ENCODE measurements at places on chromosomes 12 and 14.

DNA sequence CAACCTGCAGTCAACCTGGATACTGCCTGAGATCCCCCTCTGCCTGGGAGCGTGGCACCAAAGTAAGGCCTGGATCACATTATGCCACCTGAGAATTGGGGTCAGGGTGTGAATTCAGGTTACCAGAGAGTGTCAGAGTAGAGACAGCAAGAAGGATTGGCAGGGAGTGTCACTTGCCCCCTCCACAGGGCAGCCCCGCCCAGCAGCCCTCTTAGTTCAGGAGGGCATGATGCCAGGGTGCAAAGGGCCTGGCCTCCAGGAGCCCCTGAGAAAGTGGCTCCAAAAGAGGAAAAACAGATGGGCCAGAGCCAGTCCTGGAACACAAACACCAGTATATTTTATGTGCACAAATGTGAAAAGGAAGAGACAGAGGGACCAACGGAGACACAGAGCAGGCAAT, 18.6 kb downstream of the TMEM229B start:
- no peak overlapping the region for H3K27ac ChIP-seq
- no peak for DNase-seq
- no peaks in the 10 kb centered on the region for H3K27me3 ChIP-seq
- peaks cover 11% of the 10 kb centered on the region for H3K4me1 ChIP-seq
- no peaks in the 10 kb centered on the region for H3K36me3 ChIP-seq

GRCh38 chr12:89999699-90000505, 291.3 kb upstream of the ATP2B1 start:
- no peaks in the 10 kb centered on the region for H3K4me1 ChIP-seq
- H3K4me3 ChIP-seq, result no peak overlapping the region
- H3K27ac ChIP-seq, result no peak overlapping the region
- H3K36me3 ChIP-seq, result no peaks in the 10 kb centered on the region

- no peaks in the 10 kb centered on the region for H3K4me1 ChIP-seq
- no peak overlapping the region for H3K27ac ChIP-seq
- DNase-seq, result no peak
- no peak overlapping the region for H3K4me3 ChIP-seq
- H3K27me3 ChIP-seq, result no peaks in the 10 kb centered on the region
These were observed 745.5 kb downstream of the TMTC2 start for GRCh38 chr12:83432176-83432719.

DNA sequence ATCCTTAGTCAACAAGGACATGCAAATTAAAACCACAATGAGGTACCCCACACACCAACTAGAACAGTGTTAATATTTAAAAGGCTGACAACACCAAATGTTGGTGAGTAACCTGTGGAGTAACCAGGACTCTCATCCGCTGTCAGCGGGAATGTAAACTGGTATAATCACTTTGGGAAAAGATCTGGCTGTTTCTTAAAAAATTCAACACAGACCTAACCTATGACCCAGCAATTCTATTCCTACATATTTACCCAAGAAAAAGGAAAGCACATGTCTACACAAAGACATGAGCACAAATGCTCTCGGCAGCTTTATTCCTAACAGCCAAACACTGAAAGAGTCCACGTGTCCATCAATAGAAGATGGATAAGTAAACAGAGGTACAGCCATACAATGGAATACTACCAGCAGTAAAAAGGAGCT, 26.6 kb downstream of the NRDE2 start:
- H3K4me3 ChIP-seq, result no peak overlapping the region
- H3K27ac ChIP-seq, result peak overlapping the region; percentile 14
- H3K4me1 ChIP-seq, result peaks cover 11% of the 10 kb centered on the region
- no peaks in the 10 kb centered on the region for H3K27me3 ChIP-seq

DNA sequence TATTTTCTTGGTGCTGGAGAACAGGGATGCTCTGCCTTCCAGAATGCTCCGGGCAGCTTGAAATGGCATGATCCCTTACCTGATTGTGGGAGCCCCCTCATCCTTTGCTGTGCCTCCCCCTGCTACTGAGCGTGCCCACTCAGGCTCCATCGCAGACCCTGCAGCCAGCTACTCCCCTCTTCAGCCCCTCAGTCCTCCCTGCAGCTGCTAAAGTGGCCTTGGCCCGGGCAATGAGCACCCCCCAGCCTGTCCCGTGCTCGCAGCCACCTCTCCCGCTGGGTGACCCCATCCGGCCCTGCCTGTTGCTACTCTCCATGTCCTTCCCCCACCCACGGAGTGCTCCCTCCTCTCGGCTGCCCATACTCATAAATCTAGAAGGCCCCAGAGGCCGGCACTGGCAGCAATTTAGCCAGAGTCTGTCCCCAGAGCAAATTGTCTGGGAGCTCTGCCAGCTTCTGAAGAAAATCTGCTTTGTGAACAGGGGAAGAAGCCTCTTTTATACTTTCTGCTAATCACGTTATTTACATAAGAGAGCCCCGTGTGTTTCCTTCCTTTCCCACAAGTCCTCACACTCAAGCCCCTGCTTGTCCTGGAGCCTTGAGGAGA, 143.7 kb upstream of the FRMD6 start:
- H3K27ac ChIP-seq, result no peak overlapping the region
- no peak for DNase-seq
- no peaks in the 10 kb centered on the region for H3K4me1 ChIP-seq
- no peaks in the 10 kb centered on the region for H3K36me3 ChIP-seq
- H3K4me3 ChIP-seq, result no peak overlapping the region

DNA sequence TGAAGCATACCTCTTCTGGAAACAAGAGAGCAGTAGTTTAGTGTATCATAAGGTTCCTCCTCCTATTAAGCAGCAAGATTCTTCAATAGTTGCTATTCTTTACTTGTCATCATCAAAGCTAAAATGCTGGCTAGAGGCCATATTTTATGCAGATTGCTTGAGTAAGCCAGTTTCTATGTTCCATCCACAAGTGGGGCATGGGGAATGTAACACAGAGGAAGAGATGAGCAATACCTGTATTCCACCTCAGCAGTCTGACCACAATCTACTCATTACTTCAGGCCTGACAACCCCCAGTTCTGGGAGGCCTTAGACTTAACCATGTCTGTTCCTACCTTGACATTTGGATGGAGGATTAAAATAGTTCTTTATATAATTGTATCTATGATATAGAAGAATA, 423.6 kb downstream of the BTG1 start:
- H3K27ac ChIP-seq, result no peak overlapping the region
- peaks cover 10% of the 10 kb centered on the region for H3K4me1 ChIP-seq
- H3K36me3 ChIP-seq, result no peaks in the 10 kb centered on the region
- H3K27me3 ChIP-seq, result no peaks in the 10 kb centered on the region
- H3K4me3 ChIP-seq, result no peak overlapping the region

GRCh38 chr12:108215458-108215857, 86.4 kb downstream of the WSCD2 start:
- no peak for DNase-seq
- peaks cover 9% of the 10 kb centered on the region for H3K27me3 ChIP-seq
- H3K27ac ChIP-seq, result no peak overlapping the region
- no peaks in the 10 kb centered on the region for H3K36me3 ChIP-seq
- no peak overlapping the region for H3K4me3 ChIP-seq

DNA sequence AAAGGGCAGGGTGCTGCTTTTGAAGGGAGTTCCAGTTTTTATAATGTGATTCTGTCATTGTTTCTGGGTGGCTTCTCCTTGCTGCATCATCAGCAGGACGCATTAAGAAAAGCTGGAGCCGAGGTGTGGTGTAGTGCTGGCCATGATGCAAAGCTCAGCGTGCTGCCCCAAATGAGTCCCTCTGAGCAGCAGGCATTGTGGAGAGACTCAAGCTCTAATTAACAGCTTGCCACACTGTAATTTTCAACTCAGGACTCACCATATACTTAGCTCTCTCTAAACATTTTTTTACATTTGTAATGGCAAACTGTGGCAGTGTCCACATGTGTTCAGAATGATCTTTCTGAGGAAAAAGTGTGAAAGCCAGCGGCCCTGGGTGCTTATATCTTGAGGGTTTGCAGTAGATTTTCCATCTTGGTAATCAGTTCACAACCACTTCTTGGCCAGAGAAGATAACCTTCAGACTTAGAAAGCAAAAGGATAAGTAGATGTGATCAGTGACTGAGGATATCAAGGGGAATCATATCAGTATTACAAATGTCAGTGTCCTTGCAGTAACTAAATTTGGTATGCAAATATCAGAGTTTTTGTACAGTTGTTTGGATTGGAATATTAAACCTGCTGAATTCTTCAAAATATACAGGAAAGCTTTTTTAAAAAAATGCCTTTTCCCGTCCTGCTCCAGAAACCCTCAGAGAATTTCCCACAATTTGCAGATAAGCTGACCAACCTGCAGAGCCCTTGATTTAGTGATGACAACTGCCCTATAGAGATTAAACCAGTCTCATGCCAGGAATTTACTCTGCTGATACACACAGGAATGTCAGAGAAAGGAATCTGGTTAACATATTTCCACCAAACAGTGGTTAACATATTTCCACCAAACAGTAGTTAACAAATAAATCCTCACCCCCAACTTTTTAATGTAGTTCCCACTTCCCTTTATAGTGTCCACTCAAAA, 63.6 kb downstream of the DAAM1 start:
- no peaks in the 10 kb centered on the region for H3K27me3 ChIP-seq
- no peaks in the 10 kb centered on the region for H3K36me3 ChIP-seq
- no peaks in the 10 kb centered on the region for H3K4me1 ChIP-seq
- no peak overlapping the region for H3K27ac ChIP-seq
- no peak for DNase-seq
- no peak overlapping the region for H3K4me3 ChIP-seq

DNA sequence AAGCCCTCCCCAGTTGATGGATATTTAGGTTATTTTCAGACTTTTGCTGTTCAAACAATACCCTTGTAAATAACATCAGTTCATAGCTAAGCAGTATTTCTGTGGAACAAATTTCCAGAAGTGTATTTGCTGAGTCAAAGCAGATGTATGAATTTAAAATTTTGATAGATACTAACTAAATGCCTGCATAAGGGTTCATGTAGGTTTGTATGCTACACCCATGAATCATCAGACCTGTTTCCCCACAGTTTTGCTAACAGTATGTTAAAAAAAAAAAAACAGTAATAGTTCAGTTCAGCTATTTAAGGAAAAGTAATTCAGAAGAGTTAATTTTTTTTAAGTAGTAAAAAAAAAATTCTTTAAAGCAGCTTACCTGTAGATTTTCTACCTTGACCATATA, 236.1 kb upstream of the DIO2 start:
- no peaks in the 10 kb centered on the region for H3K27me3 ChIP-seq
- H3K4me1 ChIP-seq, result no peaks in the 10 kb centered on the region
- no peak for DNase-seq
- H3K4me3 ChIP-seq, result no peak overlapping the region
- peaks cover 2% of the 10 kb centered on the region for H3K36me3 ChIP-seq
- no peak overlapping the region for H3K27ac ChIP-seq

DNA sequence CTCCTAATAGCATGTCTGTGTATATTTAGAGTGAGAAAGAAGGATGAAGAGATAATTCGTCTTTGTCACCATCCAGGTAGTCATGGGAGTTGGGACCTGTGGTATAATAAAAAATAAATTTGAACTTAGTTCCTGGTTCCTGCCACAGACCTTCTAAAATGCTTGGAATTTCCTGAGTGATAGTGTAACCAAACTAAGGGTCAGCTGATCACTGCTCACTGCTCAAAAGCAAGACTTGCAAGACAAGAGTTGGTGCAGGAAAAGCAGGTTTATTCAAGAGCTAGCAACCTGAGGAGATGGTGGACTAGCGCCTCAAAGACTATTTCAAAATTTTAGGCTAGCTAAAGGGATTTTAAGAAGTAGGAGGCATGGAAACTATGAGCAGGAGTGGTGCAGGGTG, 19.1 kb downstream of the ANG start:
- no peaks in the 10 kb centered on the region for H3K36me3 ChIP-seq
- DNase-seq, result no peak
- no peak overlapping the region for H3K27ac ChIP-seq
- no peaks in the 10 kb centered on the region for H3K4me1 ChIP-seq
- H3K27me3 ChIP-seq, result no peaks in the 10 kb centered on the region

GRCh38 chr12:108517288-108518100, 2.4 kb downstream of the FICD start:
- no peaks in the 10 kb centered on the region for H3K27me3 ChIP-seq
- H3K27ac ChIP-seq, result peak overlapping the region; percentile 2
- H3K4me3 ChIP-seq, result peak overlapping the region; percentile 30

GRCh38 chr14:104689881-104690711, 678 bp downstream of the INF2 start:
- peak overlapping the region; percentile 83 for H3K4me3 ChIP-seq
- no peaks in the 10 kb centered on the region for H3K36me3 ChIP-seq
- peak; percentile 21 for DNase-seq
- no peaks in the 10 kb centered on the region for H3K27me3 ChIP-seq
- H3K4me1 ChIP-seq, result peaks cover 55% of the 10 kb centered on the region
- H3K27ac ChIP-seq, result no peak overlapping the region

DNA sequence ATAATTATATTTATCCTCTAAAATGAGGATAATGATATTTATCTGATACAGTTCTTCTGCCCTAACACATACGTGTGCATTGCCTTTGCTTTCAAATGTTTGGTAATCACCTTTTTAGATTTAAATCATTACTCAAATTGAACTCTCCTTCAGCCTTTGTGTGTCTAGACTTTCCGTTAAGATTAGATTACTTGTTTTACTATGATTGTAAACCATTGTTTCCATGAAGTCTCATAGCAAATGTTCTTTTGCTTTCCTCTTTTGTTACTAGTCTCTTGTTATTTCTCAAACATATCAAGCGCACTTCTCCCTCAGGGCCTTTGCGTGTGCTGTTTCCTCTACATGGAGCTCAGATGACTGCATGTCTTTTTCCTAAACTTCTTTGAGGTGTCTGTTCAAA, 63.7 kb downstream of the ETV6 start:
- H3K4me1 ChIP-seq, result peaks cover 73% of the 10 kb centered on the region
- no peaks in the 10 kb centered on the region for H3K27me3 ChIP-seq
- H3K27ac ChIP-seq, result peak overlapping the region; percentile 16
- DNase-seq, result no peak

DNA sequence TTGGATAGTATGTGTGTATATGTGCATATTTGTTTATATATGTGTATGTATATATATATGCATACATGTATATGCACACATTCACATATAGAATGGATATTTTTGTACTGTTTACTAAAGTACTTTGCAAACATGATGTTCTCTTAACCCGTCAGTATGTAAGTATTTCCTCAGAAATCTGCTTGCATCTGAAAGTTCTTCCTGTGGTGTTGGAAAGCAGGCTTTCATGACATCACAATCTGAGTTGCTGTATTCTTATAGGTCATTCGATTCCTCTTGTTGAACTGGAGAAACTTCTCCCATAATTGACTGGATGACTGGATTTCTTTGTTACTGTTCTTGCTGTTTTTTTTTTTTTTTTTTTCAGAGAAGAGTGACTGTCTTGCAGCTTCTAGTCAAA, 29.1 kb downstream of the GABARAPL1 start:
- H3K4me1 ChIP-seq, result peaks cover 19% of the 10 kb centered on the region
- H3K36me3 ChIP-seq, result no peaks in the 10 kb centered on the region
- H3K27me3 ChIP-seq, result peaks cover 26% of the 10 kb centered on the region
- no peak for DNase-seq

DNA sequence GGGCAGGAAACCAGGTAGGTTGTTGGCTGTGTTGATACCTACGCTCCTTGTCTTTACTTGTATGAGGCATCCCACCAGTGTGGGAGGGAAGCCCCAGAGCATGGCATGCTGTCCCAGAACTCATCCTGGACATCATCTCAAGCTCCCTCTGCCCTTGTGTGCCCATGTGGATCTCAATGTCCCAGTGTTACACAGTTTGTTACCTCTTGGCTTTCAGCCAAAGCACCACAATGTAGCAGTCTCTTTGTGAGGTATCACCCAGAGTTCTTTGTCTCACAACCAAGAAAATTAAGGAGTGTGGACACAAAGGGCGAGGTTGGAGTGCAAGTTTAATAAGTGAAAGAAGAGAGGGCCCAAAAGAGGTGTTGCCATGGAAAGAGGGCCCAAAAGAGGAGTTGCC, 43.1 kb upstream of the CDKN3 start:
- no peaks in the 10 kb centered on the region for H3K36me3 ChIP-seq
- H3K27me3 ChIP-seq, result no peaks in the 10 kb centered on the region
- no peaks in the 10 kb centered on the region for H3K4me1 ChIP-seq
- H3K27ac ChIP-seq, result no peak overlapping the region

Data from activated T-cell treated with anti-CD3 and anti-CD28 coated beads, Interleukin-2, amount 50 U/mL, for 72 hours (primary cell).